ENCODE measurements at places on chromosomes 3 and 15.

DNA sequence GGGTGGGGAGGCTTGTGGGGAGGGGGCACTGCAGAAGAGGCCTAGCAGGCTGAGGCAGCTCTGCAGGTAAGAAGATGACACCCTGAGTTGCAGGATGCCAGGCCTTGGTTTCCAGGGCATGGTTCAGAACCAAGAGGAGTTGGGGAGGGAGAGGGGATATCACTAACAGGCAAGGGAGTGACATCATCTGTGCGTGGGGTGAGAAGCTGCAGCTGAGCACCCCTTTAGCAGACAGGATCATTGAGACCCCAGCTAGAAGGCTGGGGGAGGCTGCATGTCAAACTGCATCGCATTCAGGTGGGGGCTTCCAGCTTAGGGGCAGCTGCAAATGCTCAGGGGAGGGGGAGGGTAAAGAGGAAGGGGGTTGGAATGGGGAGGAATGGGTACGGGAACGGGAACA is 23.0 kb downstream of the CACNA2D2 start:
- DNase-seq = no peak

- DNase-seq = no peak
Observed at GRCh38 chr3:43019006-43019809, 40.1 kb downstream of the GASK1A start.

DNA sequence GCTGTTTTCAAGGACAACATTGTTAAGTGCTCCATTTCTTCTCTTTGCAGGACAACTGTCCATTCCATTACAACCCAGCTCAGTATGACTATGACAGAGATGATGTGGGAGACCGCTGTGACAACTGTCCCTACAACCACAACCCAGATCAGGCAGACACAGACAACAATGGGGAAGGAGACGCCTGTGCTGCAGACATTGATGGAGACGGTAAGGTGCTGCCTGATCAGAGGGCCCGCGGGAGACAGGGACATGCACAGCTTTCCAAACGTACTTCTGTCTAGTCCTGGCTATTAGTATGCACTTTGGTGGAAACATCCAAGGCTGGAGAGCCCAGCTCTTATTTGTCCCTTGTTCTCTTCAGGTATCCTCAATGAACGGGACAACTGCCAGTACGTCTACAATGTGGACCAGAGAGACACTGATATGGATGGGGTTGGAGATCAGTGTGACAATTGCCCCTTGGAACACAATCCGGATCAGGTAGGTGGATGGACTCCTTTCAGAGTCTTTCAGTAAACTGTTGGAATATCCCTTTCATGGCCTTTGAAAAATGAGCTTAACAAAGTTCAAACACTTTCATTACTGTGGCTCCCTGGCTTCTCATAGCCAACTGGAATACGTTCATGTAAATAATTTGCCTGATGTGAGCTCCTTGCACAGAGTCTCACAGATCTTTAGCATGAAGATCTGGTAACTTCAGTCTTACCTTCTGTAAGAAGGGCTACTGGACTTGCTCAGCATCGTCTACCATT is 10.4 kb downstream of the THBS1 start:
- DNase-seq = no peak

GRCh38 chr15:71807125-71807629 is 3.2 kb upstream of the NR2E3 start:
- DNase-seq = no peak

GRCh38 chr3:132504375-132504933 is 87.2 kb downstream of the DNAJC13 start:
- no peak for DNase-seq

- no peak for DNase-seq
Observed at GRCh38 chr3:106745344-106746168, 631.7 kb upstream of the CCDC54 start.

DNA sequence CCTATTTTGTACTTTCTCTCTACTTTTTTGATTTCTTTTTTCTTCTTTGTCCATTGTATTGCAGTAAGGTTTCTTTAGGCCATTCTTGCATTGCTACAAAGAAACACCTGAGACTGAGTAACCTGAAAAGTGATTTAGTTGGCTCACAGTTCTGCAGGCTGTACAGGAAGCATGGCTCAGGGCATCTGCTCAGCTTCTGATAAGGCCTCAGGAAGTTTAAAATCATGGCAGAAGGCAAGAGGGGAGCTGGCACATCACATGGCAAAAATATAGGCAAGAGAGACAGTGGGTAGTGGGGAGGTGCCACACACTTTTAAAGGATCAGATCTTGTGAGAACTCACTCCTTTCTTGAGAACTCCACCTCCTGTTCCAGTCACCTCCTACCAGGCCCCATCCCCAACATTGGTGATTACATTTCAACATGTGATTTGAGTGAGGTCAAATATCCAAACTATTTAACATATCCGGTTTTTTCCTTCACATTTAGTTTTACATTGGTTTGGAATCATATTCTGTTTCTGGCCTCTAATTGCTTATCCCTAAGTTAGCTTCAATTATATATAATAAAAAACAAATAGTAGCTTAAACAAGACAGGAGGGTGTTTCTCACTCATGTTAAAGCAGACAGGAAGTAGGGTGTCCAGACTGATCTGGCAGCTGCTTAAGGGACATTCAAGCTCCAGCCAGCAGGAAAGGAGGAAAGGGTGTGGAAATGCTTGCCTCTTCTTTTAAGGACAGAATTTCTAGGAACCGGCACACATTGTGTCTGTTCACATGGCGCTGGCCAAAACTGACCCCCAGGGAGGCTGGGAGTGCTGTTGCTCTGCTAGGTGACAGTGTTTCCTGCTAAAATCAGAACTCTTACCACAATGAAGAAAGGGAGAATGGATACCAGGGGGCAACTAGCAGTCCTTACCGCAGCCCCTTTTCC is 28.8 kb upstream of the SKOR1 start:
- no peak for DNase-seq

DNA sequence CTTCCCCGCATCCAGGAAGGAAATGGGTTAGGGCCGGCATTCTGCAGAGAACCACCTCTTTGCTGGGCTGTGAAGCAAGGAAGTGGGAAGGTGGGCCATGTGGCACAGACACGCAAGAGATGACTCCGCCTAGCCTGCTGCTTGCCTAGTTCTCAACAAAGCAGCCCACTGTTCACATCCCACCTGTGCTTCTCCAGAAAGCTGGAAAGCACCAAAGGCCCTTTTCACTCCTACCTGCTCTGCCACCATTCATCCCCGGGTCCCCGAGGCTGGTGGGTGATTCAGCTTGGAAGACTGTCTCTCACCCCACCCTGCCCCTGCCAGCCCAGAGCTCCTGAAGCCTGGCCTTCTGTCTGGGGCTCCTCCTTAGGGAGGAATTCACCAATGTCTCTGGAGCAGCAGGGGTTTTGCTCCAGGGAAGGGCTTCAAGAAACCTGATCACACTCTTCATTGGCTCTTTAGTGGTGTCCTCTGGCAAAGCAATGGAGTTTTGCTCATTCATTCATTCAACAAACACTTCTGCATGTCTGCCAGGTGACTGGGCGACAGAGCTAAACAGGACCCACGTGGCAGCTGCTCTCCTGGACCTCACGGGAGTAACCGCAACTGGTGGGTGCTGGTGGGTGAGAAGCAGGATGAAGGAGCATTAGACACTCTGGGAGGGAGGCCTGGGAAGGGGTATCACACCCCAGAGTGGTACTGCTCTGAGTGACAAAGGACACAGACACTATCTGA is 145.4 kb upstream of the TLE3 start:
- no peak for DNase-seq

Measured in GM10248 (cell line).